ENCODE measurements at places on chromosomes 11 and 22. TPM values are rescaled to one million over a fixed set of nuclear protein-coding genes. Genes with fewer than 3 reads are reported as not detected.

DNA sequence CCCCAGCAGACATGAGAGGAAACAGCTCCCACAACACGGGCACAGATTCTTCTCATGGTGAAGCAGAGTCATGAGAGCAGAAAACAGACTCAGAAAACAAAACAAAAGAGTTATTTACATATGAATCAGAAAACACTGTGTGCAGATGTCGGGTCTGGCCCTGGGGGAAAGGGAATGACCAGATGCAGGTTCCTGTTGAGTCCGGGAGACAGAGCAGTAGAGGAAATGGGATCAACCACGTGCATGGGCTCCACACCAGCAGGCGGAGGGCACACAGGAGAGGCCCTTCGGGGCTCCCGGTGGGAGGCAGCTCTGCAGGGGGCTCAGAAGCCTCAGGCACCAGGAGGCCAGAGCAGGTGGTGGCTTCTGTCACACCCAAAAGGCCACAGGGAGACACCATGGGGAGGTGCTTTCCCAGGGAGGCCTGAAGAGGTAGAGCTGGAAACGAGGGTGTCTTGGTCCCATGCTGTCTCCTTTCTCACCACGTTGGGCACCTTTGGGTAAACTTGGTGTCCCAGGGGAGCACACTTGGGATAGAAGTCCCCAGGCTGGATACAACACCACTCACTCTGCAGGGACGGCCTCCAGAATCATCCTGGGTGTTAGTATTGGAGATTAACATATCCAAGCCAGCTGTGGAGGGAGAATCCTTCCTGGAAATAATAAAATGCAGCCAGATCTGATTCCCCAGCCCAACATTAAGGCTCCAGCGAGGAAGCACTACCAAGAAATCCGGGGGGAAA, 764.7 kb downstream of the BRD1 start:
- DNase-seq: no peak

- DNase-seq: peak; percentile 65
These were observed 16.5 kb upstream of the DGKZ start for GRCh38 chr11:46330563-46331281.

DNA sequence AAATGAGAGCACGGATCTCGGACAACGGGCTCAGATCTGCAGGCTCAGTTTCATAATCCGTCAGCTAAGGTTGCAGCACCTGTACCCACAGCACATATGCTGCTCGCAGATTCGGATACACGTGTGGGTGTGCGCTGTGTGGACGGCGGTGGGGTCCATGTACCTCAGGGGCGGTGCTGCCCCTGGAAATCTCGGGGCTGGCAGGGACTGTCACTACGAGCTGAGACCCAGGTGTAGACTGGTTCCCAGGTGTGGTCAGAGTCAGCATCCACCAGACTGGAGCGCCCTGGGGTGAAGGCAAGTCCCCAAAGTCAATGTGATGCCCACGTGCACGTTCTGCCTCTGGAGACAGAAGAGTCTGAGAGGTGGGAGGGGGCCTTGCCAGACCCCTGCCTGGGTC, 989.3 kb downstream of the BRD1 start:
- DNase-seq: no peak

DNA sequence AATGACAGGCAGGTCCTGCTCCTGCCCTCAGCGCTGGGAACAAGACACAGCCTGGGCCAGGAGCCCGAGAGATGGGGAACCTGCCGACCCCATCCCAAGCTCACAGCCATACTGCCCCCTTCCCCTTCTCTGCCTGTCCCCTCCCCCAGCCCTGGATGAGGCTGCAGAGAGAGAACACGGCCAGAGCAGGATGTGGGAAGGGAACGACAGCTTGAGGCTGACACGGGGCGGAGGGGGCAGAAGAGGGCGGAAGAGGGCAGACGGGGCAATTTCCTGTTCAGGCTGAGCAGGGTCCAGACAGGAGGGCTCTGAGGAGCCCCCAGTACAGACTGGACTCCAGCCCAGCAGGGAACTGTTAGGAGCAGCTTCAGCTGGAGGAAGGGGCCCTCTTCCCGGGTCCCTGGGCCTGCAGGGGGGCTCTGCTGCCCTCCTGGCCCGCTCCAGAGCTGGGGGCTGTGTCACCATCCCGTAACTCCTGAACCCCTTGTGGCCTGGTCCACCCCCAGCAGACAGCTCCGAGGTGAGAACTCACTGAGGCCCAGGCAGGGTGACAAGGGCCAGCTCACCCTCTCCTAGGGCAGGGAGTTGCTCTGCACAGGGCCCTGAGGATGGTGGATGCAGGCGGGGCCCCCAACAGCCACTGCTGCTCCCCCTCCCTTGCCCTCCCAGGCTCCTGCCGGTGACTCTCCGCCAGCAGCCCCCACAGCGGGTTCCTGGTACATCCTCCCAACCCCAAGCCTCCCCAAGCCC, 5.7 kb downstream of the CTSD start:
- no peak for DNase-seq

- DNase-seq: no peak
These were observed 2.1 kb upstream of the SMIM38 start for GRCh38 chr11:69153661-69154060.

GRCh38 chr11:20122131-20122530, 38.1 kb downstream of the DBX1 start:
- no peak for DNase-seq

DNA sequence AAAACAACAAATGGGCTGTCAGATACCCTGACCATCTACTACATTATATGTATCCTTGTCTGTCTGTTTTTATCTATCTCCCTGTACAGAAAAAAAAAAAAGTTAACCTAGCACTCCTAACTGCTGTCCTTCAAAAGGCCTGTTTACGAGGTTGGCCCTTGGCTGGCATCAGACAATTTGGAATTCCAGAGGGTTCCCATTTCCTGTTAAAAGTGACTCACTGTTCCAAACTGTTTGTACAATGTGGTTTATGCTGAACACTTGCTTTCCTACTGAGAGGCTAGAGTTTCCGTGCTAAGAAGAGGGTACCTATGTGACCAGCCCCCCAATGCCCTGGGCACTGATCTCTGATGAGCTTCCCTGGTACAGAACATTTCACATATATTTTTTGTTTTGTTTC, 65.9 kb upstream of the HMGXB4 start:
- DNase-seq: no peak

- no peak for DNase-seq
These were observed 55.9 kb upstream of the DRD2 start for GRCh38 chr11:113531083-113531482.

The CASP5 gene
- 16.3 TPM for polyA plus RNA-seq

The MMP3 gene
- 0.86 TPM for polyA plus RNA-seq

The MYEOV gene
- 0.37 TPM for polyA plus RNA-seq

The OR52I2 gene
- not detected for polyA plus RNA-seq

The C11orf87 gene
- polyA plus RNA-seq: not detected

Data from lung (tissue), 17 donors.